ENCODE measurements at places on chromosomes 13 and 19.

GRCh38 chr19:36049080-36049698 is 4.9 kb downstream of the THAP8 start:
- DNase-seq, result no peak

DNA sequence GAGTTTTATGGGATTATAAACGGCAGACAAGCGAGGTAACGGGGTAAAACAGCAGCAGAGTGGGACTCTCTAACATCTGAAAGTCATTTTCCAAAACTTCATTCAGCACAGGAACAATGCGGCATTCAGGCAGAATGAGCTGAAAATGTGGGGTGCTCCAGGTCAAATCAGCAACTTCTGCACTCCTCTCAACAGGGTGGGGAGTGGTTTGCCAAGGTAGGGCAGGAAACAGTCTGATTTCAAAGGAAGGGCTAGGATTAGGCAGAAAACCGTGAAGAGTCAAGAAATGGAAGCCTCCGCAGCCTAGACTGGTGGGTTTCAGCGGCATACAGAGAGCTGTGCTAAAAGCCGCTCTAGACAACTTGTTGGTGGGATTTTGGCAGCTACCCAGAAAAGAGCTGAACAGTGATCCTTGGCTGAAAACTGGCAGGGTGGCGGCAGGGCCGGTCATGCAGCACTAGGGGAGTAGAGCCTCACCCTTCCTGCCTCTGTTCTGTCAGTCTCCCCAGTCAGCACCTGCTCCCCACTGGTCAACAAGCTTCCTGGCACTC is 154.2 kb upstream of the KLF12 start:
- DNase-seq, result no peak

GRCh38 chr19:5913739-5914357 is at the start of gene CAPS:
CAPS (plus strand) TSS chr19:5914254; CDS start chr19:5914407, 153 bp downstream.
- no peak for DNase-seq

GRCh38 chr19:46721269-46722003 is 4.5 kb upstream of the PRKD2 start:
- DNase-seq, result no peak

DNA sequence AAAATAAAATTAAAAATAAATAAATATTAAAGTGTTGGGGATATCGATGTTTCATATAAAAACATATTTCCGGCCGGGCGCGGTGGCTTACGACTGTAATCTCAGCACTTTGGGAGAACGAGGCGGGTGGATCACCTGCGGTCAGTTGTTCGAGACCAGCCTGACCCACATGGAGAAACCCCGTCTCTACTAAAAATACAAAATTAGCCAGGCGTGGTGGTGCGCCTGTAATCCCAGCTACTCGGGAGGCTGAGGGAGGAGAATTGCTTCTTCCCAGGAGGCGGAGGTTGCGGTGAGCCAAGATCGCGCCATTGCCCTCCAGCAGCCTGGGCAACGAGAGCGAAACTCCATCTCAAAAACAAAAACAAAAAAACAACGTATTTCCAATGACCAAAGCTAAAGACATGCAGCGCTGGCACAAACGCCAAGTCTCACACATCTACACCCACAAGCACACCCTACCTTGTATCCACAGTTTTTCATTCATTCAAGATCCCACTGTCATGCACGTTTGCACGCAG is 907 bp downstream of the ZNF569 start:
- DNase-seq, result no peak

DNA sequence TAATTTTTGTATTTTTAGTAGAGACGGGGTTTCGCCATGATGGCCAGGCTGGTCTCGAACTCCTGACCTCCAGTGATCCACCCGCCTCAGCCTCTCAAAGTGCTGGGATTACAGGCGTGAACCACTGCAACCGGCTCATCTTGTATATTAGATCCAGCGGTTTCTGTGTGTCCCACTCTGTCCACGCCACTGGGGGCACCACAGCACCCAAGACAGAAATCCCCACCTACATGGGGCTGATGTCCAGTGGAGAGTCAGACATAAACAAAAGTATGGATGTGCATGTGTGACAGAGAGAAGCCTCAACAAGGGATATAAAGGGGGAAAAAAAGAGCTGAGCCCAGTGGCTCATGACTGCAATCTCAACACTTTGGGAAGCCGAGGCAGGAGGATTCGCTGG is 65.8 kb upstream of the ADGRE5 start:
- no peak for DNase-seq

GRCh38 chr13:114122591-114123211 is 9.7 kb downstream of the RASA3 start:
- DNase-seq, result no peak

GRCh38 chr13:94233401-94233800 is 246.1 kb downstream of the DCT start:
- no peak for DNase-seq

DNA sequence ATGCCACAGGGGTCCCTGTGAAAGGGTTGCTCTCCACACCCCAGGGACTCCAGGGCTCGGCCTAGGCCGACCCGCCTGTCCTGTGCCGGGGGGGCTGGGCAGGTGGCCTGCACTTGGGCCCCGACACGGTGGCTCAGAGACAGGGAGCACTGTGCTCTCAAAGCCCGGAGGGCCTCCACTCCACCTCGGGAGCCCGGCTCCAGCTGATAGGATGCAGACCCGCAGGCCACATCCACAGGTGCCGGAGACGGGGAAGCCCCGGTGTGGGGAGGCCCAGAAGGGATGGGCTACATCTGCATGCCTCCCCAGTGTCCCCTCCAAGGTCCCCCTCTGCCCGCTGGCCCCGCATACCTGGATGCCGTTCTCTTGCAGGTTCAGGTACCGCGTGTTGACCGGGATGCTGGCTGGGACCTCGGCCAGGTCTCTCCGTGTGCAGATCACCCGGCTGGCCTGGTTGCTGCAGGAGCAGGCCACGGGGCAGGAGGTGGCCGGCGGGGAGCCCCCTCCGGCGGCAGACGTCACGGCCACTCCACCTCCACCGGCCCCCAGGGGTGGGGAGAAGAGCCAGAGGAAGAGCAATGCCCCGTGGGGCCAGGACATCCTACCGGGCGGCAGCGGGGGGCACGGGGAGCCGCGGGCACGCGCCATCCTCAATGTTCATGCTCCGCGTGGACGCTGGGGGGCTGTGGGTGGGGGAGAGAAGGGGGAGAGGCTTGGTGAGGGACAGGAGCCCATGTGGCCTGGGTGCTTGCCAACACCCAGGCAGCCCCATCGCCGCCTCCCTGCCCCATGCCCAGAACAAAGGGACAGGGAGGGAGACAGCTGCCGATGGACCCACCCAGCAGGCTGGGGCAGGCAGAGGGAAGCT is 19.8 kb downstream of the LRRC4B start:
- no peak for DNase-seq

GRCh38 chr13:111873676-111874178 is 193.2 kb upstream of the SOX1 start:
- no peak for DNase-seq

- DNase-seq, result no peak
Measured at GRCh38 chr19:50223439-50223716, 20.0 kb downstream of the MYH14 start.

GRCh38 chr19:10086591-10087192 is 575 bp downstream of the SHFL start:
- DNase-seq, result no peak

- no peak for DNase-seq
Measured at GRCh38 chr19:325173-325936, 19.2 kb downstream of the MIER2 start.

DNA sequence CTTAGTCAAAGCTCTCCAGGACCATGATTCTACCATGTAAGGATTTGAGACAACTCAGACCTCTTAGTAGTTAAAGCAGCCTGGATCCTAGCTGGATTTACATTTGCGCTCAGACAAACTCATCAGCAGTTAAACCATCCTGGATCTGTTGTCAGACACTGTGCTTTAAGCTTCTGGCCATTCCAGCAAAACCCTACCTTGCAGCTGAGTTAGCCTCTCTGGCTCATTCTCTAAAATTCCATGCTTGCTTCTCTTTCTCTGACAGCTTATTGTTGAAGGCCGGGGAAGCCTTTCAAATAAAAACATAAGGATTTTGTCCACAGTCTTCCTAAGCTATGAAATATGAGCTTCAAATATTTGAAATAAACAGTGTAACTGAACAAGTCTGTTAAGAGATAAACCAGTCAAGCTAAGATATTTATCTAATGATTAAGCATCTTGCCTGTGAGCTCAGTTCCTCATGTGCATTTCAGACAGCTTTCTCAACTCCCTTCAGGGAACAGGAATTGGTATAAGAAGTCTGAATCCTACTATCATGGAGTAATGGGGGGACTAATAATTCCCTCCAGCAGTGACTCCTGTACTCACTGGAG is 89.3 kb downstream of the SLAIN1 start:
- DNase-seq, result no peak

DNA sequence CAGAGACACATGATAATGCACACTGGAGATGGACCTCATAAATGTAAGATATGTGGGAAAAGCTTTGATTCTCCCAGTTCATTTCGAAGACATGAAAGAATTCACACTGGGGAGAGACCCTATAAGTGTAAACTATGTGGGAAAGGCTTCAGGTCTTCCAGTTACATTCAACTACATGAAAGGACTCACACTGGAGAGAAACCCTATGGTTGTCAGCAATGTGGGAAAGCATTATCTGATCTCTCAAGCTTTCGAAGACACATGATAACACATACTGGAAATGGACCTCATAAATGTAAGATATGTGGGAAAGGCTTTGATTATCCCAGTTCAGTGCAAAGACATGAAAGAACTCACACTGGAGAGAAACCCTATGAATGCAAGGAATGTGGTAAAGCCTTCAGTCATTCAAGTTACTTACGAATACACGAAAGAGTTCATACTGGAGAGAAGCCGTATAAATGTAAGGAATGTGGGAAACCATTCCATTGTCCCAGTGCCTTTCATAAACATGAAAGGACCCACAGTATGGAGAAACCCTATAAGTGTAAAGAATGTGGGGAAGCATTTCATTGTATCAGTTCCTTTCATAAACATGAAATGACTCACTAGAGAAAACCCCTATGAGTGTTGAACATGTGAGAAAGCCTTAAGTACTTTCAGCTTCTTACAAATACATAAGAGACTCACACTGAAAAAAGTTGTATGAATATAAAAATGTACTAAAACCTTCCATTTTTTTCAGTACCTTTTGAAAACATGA is 14.7 kb downstream of the ZNF441 start:
- DNase-seq, result no peak

DNA sequence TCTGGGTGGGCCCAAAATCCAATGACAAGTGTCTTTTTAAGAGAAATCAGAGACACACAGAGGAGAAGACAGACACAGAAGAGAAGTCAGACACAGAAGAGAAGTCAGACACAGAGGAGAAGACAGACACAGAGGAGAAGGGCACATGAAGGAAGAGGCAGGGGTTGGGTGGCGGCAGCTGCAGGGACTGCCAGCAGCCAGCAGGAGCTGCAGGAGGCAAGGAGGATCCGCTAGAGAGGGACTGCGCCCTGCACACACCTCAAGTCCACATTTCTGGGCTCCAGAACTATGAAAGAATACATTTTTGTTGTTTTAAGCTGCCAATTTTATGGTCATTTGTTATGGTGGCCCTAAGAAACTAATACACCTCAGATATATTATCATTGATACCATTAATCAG is 140.6 kb downstream of the ZIC5 start:
- no peak for DNase-seq

DNA sequence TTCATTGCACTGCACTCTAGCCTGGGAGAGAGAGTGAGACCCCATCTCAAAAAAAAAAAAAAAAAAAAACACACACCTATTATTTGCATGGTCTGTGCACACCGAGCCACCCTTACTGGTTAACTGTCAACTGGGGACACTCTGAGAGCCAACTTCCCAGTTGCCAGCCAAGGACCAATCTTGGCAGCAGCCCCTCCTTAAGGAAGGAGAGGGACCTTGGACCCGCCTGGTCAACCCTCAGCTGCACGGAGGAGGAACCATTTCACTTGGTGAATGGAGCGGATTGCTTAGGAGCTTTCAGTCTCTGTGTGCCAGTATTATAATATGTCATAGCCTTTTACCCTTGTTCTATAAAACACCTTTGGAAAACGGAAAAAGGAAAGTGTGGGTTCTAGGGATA is 24.9 kb downstream of the MICOS13 start:
- no peak for DNase-seq

DNA sequence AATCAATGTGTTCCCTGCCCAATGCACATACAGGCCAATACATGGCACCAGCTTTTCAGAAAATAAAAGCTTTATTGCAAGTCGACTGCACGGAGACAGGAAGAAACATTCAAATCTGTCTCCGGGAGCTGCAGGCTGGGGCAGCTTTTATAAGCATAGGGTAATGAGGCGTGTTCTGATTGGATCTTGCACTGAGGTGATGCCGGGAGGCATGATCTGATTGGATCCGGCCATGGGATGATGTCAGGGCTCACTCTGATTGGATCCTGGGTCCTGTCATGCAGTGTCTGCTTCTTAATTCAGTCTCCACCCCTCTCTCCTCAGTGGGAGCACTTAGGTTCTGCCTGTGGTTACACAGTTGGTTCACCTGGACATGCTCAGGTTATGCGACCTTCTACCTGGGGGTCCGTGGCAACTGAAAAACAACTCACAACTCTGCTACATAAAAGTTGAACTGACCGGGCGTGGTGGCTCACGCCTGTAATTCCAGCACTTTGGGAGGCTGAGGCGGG is 11.8 kb upstream of the FBN3 start:
- DNase-seq, result no peak

- peak; percentile 15 for DNase-seq
Measured at GRCh38 chr19:48629599-48630295, 7.4 kb downstream of the DBP start.

- no peak for DNase-seq
Measured at GRCh38 chr13:60794751-60795150, 397.7 kb downstream of the TDRD3 start.

DNA sequence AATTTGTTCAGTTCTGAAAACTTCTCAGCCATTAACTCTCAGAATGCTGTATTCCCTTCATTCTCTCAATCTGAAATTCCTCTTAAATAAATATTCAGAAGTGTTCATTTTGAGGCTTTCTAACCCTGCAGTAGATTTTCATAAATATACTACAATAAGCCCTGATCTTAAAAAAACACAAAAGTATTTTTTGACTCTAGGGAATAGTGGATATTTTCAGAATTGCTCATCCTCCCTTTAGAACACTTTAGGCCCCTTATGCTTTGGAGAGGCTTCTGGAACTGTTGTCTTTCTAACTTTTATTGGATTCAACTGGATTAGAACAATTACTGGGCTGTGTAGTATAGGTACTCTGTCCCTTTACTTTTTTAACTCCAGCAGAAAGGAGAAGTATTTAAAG is 1662.6 kb upstream of the MIR17HG start:
- DNase-seq, result no peak

- no peak for DNase-seq
Measured at GRCh38 chr19:56712611-56713276, 41.2 kb upstream of the ZNF835 start.

- DNase-seq, result no peak
Measured at GRCh38 chr13:97528518-97528917, 94.5 kb downstream of the RAP2A start.

GRCh38 chr13:30792285-30793000 is 57.1 kb downstream of the ALOX5AP start:
- peak; percentile 43 for DNase-seq
